ENCODE measurements at places on chromosomes 11 and 22.

GRCh38 chr11:114886644-114887265, 208.4 kb downstream of the NXPE2 start:
- no peak for DNase-seq

GRCh38 chr11:84833488-84834088, 793.6 kb downstream of the DLG2 start:
- DNase-seq = no peak

GRCh38 chr11:132717824-132718223, 814.5 kb downstream of the OPCML start:
- DNase-seq = no peak

- no peak for DNase-seq
Measured at GRCh38 chr11:7571640-7572000, 57.8 kb downstream of the PPFIBP2 start.

- no peak for DNase-seq
Measured at GRCh38 chr11:106632283-106632682, 386.0 kb downstream of the GUCY1A2 start.

GRCh38 chr22:44261164-44261860, 51.4 kb downstream of the SHISAL1 start:
- no peak for DNase-seq

DNA sequence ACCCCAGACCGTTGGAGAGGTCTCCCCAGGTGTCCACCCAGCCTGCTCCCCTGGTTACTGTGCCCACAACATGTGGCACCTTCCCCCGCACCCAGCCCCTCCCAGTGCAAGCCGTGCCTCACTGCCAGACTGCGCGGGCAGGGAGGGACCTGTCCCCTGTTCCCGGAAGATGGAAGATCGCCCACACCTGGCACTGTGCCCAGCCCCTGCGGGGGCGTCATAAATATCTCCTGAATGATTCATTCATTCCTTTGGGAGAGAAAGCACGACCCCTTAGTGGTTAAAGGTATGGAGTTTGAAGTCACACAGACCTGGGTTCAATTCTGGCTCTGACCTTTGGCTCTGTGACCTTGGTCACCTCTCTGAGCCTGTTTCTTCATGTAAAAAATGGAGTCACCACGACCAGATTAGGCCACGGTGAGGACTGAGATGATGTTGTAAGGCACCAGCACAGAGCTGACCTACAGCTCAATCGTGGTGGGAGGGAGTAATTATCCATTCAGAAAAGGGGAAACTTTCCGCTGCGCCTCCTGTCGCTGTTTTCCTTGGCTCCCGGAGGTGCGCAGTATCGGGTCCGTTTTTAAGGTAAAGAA, 497 bp upstream of the SYT12 start:
- DNase-seq = no peak

DNA sequence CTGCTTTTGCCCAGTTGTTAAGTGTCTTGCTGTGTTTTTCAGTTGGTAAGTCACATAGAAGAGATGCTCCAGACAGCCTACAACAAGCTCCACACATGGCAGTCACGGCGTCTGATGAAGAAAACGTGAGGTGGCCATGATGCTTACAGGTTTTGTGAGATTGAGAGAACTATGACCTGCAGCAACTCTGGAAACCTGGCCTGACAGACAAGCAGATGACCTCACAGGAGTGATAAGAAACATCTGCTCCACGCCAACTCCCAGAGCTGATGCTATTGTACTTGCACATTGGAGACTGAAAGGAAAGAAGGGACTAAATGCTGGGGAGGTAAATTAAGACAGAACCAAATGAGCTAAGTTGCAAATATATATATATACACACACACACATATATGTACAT, 28.6 kb upstream of the LDHA start:
- DNase-seq = no peak

DNA sequence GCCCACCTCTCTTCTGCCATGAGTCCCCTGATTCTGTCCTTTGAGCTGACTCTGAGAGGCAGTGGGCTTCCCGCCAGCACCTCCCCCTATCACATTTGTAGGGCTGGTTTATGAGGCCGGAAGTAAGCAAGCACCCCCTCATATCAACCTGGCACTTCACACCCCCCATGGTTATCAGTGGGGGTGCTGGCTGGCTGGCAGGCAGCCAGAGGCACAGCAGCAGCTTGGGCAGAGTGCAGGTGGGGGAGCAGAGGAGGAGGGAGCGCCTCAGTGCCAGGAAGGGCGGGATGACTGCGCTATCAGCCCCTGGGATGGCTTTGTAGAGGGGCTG, 22.9 kb upstream of the CHRM4 start:
- peak; percentile 20 for DNase-seq

DNA sequence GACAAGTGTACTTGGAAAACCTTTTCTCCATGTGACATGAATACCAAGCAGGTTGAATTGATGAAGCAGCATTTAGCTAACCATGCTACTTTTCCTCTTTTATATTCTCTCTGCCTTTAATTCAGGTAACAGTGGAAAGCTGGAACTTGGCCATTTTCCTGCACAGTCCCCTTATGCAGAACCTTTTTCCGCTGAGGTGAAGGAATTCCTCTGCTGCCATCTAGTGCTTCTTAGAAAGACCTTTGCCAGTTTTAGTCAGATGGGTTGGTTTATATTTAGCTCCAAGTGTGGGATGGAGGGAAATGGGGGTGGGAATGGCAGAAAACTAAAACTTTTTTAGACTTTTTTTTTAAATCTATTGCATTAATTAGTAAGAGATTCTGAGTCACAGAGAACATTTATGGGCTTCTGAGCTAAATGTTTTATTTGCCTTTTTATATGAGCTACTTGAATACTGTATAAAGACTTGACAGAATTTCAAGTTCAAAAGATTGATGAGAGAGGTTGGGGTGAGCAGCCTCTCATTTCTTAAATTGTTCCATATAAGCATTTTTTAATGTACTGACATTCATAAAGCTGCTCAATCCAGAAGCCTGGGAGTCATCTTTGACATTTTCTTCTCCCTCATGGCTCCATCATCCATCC, 153.9 kb upstream of the ZC3H12C start:
- DNase-seq = no peak

DNA sequence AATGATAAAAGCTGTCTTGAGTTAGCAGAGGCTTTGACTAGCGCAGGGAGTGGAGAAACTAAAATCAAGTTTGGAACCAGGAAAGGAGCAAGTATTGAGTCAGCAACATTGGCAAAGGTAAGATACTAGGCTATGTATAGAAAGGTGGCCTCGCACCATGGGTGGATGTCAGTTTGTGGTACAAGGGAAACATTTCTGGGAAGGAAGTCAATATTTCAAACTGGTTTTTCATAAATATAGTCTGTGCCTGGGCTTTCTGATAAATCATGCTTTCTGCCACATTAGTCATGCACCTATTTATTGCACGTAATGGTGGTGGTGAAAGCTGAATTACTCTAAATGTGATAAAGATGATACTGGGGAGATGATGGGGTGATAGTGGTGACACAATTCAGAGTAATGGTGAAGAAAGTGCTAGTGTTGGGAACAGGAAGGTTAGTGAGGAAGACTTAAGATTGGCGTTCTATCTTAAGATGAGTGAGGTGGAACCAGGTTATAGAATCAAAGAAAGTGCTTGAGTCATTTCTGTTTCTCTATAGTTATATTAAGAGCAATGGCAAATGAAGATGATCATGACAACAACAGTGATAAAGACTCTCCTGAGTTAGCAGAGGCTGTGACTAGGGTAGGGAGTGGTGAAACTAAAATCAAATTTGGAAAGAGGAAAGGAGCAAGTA, 729.0 kb downstream of the FAM181B start:
- DNase-seq = peak; percentile 6

GRCh38 chr11:85771568-85771967, 39.4 kb downstream of the SYTL2 start:
- no peak for DNase-seq

- no peak for DNase-seq
Measured at GRCh38 chr11:64998141-64998540, 1.4 kb upstream of the BATF2 start.

DNA sequence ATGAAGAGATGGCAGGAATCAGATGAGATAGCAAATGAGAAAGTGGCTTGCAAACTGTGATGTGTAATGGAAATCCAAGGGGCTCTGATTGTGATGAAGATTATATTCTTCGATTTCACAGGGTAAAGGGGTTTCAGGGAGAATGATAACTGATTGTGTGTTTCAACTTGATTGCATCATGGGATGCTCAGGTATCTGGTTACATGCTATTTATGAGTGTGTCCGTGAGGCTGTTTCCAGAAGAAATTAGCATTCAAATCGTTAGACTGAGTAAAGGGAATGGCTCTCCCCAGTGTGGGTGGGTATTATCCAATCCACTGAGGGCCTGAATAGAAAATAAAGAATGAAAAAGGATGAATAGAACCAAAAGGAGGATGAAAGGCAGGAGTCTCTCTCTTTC, 278.7 kb upstream of the LARGE1 start:
- DNase-seq = no peak

DNA sequence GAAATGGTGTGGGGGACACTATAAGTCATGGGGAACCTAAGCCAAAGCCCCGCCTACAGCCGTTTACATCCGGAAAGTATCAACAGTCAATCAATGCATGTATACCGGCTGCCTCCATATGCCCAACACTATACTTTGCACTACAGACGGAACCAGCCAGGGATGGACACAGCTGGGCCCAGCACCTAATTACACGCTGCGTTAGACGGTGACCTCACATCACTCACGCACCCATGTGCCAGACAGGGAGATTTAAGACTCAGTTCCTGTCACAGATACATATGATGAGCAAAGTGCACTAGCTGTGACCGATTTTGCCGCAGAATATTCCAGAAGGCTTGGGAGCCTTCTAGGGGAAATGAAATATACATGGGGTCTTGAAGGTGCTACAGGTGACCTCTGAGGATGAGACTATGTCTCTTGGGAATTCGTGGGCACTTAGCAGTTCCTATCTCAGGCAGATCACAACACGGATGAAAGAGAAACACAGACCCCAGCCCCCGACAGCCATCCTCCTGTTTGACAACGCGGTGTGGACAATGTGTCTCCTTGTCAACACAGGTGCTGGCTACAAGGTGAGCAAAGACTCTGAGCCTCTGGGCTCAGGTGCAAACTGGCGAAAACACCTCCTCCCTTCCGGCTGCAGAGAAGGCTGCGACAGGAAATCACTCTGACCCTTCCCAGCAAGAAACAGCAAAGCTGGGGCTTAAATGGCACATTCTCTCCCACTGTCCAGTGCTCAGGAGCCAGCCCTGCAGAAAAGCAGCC, 8.0 kb downstream of the AHNAK start:
- no peak for DNase-seq

- DNase-seq = no peak
Measured at GRCh38 chr11:66950112-66950535, 8.1 kb downstream of the PC start.

DNA sequence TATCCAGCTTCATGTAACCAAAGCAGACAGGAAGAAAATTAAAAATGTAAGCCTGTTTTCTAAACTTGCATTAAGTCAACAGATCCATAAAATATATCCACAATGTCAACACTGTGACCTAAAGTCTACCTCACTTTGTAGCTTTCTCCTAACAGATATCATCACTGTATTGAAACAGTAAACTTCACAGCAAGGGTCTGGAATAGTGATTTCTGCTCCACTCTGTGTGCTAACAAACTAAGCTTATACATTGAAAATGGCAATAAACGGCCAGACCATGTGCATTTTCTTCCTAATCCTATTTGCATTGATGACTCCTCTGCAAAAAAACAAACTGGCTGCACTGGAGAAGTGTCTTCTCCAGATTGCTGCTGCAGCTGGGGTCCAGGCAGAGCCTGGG, 26.8 kb downstream of the CADM1 start:
- no peak for DNase-seq
